ENCODE measurements at places on chromosomes 3 and 15.

DNA sequence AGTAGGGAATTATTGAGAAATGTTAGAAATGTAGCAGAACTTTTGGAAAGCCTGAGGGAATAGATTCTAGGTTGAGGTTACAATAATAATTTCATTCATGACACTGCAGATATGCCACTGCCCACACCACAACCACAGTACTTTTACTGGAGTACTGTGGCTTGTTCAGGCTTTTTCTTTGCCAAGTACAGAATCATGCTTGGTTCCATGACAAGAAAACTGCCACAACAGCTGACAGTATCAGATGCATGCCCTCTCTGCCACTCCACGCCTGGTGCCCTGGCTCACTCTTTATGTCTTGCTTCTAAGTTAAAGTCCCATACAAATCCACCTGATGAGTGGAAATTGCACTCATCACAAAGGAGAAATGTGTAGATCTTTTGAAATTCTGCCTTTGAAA lies 398.6 kb downstream of the ZIC1 start:
- no peak for DNase-seq

GRCh38 chr3:149581681-149582370 lies 76.0 kb downstream of the WWTR1 start:
- DNase-seq = no peak

DNA sequence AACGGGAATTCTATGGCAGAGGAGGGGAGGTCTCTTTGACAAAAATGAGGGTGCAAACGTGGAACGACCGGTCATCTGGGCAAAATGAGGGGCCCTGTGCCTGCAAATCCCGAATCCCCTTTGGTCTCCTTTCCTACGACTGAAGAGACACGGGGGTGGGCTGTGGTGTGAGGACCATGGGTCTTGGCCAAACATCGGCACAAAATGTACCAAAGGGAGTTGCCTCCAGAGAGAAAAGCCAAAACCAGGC lies 498 bp downstream of the ZNF280D start:
- no peak for DNase-seq

- DNase-seq = no peak
Observed at GRCh38 chr15:64107337-64107736, 11.6 kb downstream of the SNX1 start.

DNA sequence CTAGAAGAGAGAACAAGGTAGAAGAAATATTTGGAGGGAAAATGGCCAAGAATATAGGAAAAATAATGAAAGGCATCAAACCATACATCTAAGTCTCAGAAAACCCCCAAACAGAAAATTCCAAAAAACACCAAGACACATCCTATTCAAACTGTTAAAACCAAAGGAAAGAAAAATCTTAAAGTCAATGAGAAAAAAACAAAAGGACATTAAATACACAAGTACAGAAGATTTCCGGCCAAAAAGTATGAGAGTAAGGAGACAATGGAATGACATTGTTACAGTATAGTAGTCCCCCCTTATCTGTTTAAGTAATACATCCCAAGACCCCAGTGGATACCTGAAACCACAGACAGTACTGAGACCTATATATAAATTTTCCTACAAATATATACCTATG lies 18.8 kb downstream of the CLASP2 start:
- DNase-seq = no peak

GRCh38 chr3:12931273-12931905 lies 90.0 kb upstream of the RPL32 start:
- DNase-seq = no peak

GRCh38 chr15:99536422-99537040 lies 29.3 kb upstream of the MEF2A start:
- no peak for DNase-seq

GRCh38 chr3:179184826-179185225 lies 36.7 kb downstream of the PIK3CA start:
- no peak for DNase-seq

GRCh38 chr3:143476965-143477640 lies 357.5 kb downstream of the CHST2 start:
- no peak for DNase-seq

DNA sequence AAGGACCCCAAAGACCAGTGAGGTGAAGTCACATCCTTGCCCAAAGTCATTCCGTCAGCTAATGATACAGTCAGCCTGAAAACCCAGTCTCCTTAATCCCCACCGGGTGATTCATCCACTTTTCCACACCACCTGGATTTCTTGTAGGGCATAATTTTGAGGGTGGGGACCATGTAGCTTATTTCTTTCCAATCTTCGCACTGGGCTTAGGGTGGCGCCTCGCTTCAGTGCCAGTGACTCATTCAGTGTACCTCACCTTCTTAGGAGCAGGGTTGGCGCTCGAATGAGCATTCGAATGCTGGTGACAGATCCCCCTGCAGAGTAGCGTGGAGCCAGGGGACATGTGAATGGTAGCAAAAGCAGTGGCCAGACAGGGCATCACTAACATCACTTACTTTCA lies 24.0 kb downstream of the BMF start:
- DNase-seq = no peak

DNA sequence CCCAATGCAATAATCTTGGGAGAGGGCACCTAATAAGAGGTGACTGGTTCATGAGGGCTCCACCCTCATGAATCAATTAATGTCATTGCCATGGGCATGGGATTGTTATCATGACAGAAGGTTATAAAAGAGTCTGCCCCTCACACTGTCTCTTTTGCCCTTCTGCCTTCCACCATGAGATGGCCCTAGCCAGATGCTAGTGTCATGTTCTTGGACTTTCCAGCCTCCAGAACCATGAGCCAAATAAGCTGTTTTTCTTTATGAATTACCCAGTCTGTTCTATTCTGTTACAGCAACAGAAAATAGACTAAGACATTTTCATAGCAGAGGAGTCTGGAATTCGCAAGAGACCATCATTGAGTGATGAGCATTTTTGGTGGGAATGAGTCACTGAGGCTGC lies 16.0 kb upstream of the RAD18 start:
- DNase-seq = no peak

- DNase-seq = no peak
Observed at GRCh38 chr3:132822266-132822665, 100.1 kb upstream of the NPHP3 start.

- DNase-seq = no peak
Observed at GRCh38 chr3:27659279-27660021, 62.7 kb downstream of the EOMES start.

GRCh38 chr3:174061162-174061561 lies 663.6 kb downstream of the NLGN1 start:
- DNase-seq = no peak

DNA sequence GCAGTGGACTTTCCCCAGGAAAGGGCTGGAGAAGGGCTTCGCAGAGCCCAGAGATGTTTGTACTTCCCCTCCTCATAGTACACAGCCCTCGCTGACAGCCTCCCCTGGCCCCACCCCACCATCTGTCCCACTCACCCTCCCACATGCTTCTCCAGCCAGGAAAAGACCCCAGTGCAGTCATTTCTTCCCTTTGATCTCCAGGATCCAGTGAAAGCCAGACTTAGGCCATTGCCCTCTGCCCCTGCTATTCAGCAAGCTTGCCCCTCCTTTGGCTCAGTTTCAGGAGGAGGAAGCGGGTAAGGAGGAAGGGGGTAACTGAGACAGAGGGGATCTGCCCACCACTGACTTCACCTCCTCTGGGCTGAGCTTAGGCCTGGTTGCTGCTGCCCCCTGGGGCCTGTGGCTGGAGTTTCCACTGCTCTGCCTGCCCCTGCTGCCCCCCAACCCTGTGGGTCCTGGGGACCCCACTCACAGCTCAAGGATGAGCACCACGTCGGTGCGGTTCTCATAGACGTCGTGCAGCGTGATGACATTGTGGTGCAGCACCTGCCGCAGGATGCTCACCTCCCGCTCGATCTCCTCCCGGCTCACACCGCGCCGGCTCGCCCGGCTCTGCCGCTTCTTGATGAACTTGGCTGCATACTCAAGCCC lies 63.1 kb downstream of the DAPK2 start:
- no peak for DNase-seq

GRCh38 chr3:171806200-171807128 lies 3.8 kb downstream of the PLD1 start:
- no peak for DNase-seq

GRCh38 chr3:100002599-100003350 lies 111.5 kb downstream of the FILIP1L start:
- no peak for DNase-seq

DNA sequence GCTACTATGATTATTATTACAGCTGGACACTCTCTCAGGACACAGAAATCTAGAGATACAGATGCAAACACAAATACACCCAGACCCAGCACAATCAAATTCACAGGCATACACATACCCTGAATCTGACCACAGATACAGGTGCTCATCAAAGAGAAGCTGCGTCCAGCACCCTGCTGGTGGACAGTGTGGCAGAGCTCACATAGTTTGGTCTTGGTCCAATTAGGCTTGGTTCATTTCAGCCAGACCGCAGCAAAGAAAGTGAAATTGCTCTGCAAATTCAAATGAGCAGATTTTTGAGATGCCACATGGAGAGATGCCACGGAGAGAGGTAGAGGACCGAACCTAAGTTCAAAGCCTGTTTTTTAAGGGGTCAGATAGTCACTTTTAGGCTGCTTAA lies 55.6 kb downstream of the ANAPC13 start:
- no peak for DNase-seq

DNA sequence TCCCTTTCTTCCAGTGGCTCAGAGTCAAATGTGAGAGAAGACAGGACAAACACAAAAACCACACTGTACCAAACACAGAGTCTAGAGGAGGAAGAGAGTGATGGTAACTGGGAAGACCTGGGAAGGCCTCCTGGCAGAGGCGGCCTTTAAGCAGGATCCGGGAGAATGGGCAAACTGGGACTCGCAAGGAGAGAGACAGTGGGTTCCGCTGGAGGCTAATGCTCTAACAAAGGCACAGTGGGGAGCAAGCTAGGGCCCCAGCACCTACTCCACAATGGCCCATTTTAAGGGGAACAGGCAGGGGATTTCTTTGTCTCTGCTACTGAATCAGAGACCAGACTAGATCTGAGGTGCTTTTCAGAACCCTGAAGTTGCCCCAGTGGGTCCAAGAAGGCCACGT lies 81.4 kb upstream of the HES1 start:
- DNase-seq = no peak

GRCh38 chr3:136251511-136251910 lies 1.4 kb downstream of the PCCB start:
- no peak for DNase-seq

DNA sequence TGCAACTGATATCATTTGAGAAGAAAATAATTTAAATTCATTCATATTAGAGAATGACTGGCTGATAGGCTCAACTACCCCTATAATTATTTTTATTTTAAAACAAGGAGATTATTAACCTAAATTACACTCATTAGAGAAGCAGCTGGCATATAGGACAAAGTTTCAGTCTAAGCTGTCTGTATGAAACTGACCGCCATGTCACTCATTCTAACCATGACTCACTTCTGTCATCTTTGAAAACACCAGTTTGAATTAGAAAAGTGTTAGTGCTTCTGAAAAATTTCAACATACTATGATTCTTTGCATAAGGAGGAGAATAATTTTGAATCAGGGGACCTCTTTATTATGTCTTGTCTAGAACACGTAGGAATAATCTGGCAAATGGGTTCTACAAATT lies 1058.5 kb downstream of the ROBO2 start:
- no peak for DNase-seq

- DNase-seq = no peak
Observed at GRCh38 chr15:69524296-69524695, 71.7 kb downstream of the RPLP1 start.

DNA sequence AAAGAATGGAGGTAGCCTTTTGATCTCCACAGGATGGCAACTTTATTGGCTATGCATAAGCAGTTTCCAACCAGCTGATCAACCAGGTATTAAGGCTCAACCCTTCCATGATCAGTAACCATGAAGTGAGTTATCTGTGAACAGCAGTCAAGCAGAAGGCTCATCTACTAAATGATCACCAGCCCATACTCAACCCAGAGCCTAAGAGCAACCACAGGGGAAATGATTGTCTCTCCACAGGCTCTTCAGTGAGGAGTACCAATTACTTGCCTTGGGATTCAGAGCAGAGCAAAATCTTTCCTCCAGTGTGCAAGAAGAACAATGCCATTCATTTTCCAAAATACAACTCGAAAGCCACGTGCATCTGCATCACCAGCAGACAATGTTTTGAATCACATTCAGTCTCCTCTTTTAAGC lies 754.8 kb downstream of the ROBO1 start:
- no peak for DNase-seq

GRCh38 chr3:150729682-150730360 lies 26.1 kb upstream of the ERICH6 start:
- DNase-seq = no peak

- no peak for DNase-seq
Observed at GRCh38 chr15:54803134-54803808, 393.5 kb downstream of the RSL24D1 start.

DNA sequence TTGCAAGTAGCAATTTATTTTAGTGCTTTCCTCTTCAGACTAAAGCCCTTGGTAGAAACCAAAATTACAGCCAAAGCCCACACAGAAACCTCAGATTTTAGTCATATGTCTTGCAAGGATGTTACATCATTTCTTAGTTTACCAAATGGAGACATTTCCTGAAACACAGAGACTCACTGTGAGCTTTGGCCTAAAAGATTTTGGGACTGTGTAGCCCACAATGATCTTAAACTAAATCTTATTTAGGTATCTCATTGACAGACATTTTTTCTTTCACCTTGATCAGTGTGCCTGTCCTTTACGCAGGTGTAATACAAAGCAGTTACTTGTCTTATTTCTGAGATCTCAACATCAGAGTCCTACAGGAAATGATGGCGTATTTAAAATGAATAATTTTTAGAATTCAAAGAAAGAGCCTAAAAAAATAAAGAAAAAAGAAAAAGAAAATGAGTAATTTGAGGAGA lies 27.8 kb upstream of the AP4E1 start:
- no peak for DNase-seq

DNA sequence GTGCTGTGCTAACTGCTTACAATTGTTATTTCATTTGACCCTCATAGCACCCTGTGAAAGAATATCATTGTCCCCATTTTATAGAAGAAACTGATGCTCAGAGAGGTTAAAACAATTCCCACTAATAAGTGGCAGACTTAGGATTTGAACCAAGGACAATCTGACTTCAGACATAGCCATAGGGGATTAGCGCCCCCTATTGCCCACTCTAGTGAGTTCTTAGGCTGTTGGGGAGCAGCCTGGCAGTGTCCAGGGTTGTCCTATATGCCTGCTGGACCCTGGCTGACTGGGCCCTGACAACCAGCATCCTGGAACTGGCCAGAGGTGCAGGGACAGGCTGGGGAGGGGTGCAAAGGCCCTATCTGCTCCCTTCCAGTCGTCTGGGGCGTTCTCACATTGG lies 15.4 kb downstream of the DPH3 start:
- DNase-seq = no peak

DNA sequence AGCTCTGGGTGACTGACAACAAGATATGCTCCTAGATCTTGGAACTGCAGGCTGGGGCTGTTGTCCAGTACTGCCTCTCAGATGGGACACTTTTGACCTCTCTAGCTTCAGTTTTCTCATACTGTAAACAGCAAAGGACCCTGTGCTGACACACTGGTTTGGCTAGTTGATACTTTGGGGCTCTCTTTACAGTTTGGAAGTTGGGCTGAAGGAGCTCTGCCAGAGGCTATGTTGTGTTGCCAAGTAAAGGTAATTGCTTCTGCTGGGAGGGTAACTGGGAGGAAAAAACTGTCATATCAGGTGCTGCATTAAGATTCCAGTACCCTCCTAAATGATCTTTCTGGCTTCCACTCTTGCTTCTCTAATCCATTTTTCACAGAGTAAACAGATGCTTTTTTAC lies 54.0 kb downstream of the ISL2 start:
- DNase-seq = no peak

- no peak for DNase-seq
Observed at GRCh38 chr3:6717026-6717943, 143.6 kb upstream of the GRM7 start.

GRCh38 chr3:147395899-147396711 lies 10.2 kb downstream of the ZIC4 start:
- DNase-seq = no peak

GRCh38 chr3:98343647-98344507 lies 9.8 kb upstream of the OR5K4 start:
- DNase-seq = no peak

Measured in anterior cingulate cortex (tissue), 58 donors.